ENCODE measurements at places on chromosomes 2 and 18.

DNA sequence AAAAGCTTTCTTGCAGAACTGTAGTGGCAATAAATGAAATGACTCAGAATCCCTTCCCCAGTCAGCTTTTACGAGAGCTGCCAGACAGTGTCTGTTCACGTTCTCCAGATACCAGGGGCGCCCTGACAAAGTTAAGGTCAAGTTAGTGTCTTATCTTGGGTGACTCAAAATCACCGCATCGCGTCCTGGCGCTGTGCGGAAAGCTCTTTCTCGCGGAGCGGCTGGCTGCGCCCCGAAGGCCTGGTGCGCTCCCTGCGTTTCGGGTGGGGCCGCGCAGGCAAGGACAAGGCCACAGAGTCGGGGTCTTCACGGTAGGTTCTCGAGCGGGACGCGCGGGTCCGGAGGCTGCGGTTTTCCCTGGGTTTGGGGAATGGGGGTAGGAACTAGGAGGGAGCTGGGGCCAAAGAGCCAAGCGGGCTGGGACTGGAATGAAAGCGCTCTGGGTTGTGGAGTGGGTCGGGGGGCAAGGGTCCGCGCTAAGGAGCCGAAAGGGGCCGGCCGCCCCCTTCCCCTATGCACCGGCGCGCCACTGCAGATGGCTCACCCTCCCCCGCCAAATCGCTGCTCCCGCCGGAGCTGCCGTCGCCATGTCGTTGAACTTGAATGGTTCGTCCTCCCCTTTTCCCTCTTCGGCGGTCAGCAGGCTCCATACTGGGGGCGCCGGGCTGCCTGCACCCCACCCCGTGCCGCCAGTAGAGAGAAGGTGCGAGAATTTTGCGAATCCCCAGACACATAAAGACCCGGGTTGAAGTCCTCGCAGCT, 2.6 kb upstream of the HOXD11 start:
- ATAC-seq, result peak; percentile 35

GRCh38 chr2:219225350-219225749, 4.1 kb downstream of the ATG9A start:
- ATAC-seq, result no peak

DNA sequence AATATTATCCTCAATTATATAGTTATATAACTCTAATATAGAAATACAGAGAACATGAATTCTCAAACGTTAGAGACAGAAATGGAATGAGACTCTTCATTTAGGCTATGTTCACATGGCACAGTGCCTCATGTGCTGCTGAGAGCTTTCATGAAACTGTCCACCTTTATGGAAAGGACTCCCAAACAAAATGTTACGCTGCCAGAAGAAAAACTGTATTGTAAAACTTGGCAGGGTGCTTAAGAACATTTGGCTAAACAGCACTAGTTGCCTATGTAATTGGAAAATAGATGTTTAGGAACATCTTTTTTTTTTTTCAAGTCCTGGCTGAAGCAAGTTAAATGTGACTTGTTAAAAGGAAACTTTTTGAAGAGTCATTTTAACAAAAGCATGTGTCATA, 396.0 kb downstream of the ERBB4 start:
- ATAC-seq, result no peak

GRCh38 chr18:65869527-65869926, 118.7 kb downstream of the CDH7 start:
- no peak for ATAC-seq

- ATAC-seq, result no peak
Observed at GRCh38 chr2:239200646-239201530, 199.9 kb downstream of the HDAC4 start.

DNA sequence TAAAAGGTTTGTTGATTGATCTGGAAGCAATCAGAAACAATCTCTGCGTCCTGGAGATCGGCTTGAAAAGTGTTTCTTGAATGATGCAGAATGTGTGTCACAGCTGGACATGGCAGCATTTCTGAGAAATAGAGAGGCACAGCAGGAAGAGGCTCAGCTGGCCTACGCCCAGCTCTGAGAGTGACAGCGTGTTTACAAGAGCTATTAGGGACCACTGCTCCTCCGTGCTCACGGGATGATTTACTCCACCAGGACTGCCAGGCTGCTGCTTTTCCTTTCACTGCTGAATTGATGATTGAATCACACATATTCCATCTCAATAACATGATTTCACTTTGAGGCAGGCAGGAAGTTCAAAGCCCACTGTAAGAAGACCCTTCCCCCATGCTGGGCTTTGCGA, 62.8 kb downstream of the GALNT14 start:
- ATAC-seq, result peak; percentile 98

DNA sequence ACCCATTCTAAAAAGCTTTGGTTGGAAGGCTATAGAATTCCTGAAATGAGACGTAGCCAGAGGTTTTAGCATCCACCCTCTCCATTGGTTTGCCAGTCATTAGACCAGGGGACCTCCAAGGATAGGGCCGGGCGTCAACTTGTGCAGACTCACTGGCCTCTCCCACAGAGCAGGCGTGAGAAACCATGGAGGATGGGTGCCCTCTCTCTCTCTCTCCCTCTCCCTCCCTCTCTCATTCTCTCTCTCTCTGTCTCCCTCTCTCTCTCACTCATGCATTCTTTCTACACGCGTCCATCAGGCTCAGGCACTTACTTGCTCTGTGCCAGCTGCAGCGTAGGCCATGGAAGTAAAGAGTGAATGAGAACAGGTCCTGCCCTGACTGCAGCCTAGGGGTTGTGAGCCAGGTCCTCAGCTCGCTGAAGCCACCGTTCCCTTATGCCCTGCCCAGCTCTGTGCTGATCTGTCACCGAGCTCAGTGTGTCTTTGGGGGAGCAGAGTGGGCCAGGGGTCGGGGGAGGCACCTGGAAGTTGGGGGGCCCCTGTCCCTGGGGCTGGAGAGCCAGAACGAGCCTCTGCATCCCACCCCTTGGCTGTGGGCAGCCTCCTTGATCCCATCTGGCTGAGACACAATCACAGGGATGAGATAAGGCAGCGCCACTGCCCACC, 304.4 kb upstream of the HS6ST1 start:
- no peak for ATAC-seq

DNA sequence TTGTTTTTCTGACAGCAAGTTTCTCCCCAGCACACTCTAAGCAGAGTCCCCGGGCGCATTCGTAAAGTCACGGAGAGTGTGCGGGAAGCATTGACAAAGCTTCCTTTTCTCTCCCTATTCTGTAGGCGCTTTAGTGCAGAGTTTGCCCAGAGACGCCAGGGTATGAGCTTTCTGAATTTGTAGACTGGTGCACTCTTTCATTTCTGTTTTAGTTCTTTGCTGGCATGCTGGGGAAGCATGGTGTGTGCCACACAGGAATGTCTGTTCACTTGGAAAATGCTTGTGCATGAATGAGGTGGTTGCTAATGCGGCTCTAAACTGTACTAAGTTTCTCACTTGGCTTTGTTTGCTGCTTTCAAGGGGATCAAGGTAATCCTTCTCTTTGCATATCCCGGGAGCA, 102.6 kb downstream of the RTN4 start:
- ATAC-seq, result peak; percentile 38

GRCh38 chr2:120893811-120894584, 158.3 kb downstream of the GLI2 start:
- ATAC-seq, result peak; percentile 92

DNA sequence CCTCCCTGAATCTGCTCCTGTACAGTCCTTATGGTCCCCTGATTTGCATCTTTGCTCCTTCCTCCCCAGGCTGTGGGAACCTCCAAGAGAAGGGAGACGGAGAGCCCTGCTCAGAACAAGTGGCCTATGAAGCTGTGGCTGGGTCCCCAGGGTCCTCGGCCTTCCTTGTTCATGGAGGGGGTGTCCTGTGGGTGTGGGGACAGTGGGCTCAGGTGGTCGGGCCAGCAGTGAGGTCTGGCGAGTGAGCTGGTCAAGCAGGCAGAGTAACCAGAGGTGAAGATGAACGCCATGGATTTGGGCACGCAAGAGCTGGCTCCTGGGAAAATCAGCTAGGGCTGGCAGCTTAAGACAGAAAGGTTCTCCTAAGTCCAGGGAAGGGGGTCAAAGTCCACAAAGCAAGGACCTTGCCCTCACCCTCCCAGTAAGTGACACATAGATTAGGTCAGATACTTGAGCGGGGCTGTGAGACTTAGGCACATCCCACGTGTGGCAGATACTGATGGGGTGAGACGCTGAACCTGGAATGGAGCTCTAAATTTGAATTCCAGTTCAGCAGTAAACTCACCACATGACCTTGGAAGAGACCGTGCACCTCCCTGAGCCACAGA, 24.8 kb downstream of the GNLY start:
- ATAC-seq, result no peak

- ATAC-seq, result no peak
Observed at GRCh38 chr2:150626934-150627411, 139.5 kb upstream of the RND3 start.

- no peak for ATAC-seq
Observed at GRCh38 chr2:67858886-67859285, 203.9 kb downstream of the C1D start.

- ATAC-seq, result no peak
Observed at GRCh38 chr2:85547089-85547858, 8.3 kb downstream of the MAT2A start.
